ENCODE measurements at places on chromosomes 3 and 15. TPM values are rescaled to one million over a fixed set of nuclear protein-coding genes. Genes with fewer than 3 reads are reported as not detected.

- H3K27me3 ChIP-seq = no peaks in the 10 kb centered on the region
- no peaks in the 10 kb centered on the region for H3K4me1 ChIP-seq
- no peaks in the 10 kb centered on the region for H3K36me3 ChIP-seq
- peak overlapping the region; percentile 27 for H3K4me3 ChIP-seq
- H3K27ac ChIP-seq = peak overlapping the region; percentile 80
Observed at GRCh38 chr3:23762759-23763477, 42.8 kb upstream of the UBE2E1 start.

GRCh38 chr3:27985369-27986035, 255.9 kb upstream of the CMC1 start:
- H3K27ac ChIP-seq = no peak overlapping the region
- H3K4me3 ChIP-seq = no peak overlapping the region
- H3K4me1 ChIP-seq = no peaks in the 10 kb centered on the region

GOLGA8S gene
- total RNA-seq = not detected

DNA sequence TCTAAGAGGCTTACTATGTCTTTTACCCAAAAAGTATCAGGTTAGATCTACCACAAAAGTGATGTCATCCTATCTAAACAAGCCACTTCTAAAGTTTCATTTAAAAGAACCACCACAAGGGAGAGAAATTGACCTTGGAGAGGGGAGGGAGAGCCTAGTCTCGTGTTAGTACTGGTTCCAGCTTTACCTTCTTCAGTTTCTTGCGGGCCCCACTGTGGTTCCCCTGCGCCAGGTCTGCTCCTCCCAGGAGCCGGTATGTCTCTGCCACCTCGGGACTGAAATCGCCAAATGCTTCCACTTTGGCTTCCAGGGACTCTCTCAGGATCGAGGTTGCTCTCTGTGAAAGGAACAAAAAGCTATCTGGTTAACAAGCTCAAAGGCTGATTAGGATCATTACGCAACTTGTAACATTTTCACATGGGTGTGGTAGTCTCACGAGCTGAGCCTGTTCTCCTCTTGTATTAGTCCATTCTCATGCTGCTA, 51.1 kb downstream of the SYNM start:
- H3K36me3 ChIP-seq = no peaks in the 10 kb centered on the region
- no peak overlapping the region for H3K27ac ChIP-seq
- no peak overlapping the region for H3K4me3 ChIP-seq
- H3K4me1 ChIP-seq = no peaks in the 10 kb centered on the region

DNA sequence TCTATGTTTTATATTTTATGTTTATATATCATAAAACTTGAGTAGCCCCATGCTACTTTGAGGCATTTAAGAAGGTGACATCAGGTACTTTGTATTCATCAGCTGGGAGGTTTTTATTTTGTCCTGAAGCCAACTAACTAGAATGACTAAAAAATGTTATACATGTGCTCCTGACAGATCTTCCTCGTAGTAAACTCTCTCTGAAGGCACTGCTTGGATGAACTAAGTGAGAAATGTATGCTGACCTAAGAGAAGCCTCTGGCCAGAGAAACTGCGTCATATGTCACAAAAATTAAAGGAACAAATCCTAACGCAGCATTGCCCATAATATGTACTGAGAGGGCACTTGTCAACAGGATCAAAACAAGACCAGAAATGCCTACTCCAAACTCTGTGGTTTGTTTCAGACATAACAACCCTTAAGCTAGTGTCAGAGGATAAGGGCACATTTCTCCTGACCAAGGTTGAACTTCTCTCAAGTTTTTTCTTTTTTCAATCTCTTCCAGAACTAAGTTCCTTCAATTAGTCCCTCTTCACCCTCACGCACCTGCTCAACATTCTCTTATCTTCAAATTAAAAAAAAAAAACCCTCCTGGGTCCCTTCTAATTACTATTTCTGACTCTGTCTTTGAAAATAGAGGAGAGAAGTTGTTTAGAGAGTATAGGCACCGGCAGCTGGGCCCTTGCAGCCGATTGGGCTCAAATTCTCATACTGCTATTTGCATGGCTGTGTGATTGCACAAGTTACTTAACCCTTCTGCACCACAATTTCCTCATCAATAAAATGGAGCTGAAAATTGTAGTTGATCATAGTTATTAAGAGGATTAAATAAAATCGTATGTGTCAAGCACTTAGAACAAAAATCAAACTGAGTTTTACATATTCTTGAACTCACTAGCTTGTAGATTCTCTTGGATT, 159.0 kb downstream of the FRMD5 start:
- H3K4me1 ChIP-seq = no peaks in the 10 kb centered on the region
- no peak overlapping the region for H3K27ac ChIP-seq
- no peak overlapping the region for H3K4me3 ChIP-seq
- no peaks in the 10 kb centered on the region for H3K27me3 ChIP-seq
- H3K36me3 ChIP-seq = no peaks in the 10 kb centered on the region

DNA sequence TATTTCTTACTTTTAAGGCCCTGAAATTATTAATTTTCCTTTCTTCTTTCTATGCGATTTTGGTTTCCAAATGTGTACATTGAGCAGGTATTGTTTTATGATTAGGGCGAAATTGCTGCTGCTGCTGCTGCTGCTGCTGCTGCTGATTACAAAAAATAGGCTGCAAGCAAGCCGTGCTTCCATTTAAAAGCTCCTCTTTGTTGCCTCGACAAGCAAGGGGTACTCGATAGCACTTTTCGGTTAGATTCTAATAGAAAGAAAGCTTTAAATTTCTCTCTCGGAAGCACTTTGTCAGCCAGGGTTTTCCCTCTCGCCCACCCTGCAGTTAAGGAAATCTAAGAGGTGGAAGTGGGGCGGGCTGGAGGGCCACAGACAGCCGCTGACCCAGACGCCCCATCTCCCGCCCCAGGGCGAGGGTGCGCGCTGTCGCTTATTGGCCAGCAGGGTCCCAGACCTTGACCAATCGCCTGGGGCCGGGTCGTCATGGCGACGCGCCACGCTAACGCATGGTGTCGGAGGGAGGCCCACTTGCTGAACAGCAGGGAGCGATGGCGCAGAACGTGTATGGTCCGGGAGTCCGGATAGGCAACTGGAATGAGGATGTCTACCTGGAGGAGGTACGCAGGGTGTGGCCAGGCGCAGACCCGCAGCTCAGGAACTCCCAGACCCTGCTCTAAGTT, at the start of gene CFAP161:
CFAP161 (plus strand) TSS at position 489 of the 680 bp plus-strand sequence; CDS start at position 549, 60 bp downstream.
- H3K27me3 ChIP-seq = no peaks in the 10 kb centered on the region
- H3K4me3 ChIP-seq = peak within 1 kb of the TSS; percentile 31
- no peak within 1 kb of the TSS for H3K27ac ChIP-seq
- no peaks in the 10 kb centered on the region for H3K4me1 ChIP-seq
- peak; percentile 79 for DNase-seq
- no peaks in the 10 kb centered on the region for H3K36me3 ChIP-seq

GRCh38 chr3:56868706-56869105, 67.0 kb upstream of the ARHGEF3 start:
- no peaks in the 10 kb centered on the region for H3K36me3 ChIP-seq
- no peak overlapping the region for H3K4me3 ChIP-seq
- no peak for DNase-seq
- H3K4me1 ChIP-seq = no peaks in the 10 kb centered on the region
- H3K27ac ChIP-seq = no peak overlapping the region
- no peaks in the 10 kb centered on the region for H3K27me3 ChIP-seq

DNA sequence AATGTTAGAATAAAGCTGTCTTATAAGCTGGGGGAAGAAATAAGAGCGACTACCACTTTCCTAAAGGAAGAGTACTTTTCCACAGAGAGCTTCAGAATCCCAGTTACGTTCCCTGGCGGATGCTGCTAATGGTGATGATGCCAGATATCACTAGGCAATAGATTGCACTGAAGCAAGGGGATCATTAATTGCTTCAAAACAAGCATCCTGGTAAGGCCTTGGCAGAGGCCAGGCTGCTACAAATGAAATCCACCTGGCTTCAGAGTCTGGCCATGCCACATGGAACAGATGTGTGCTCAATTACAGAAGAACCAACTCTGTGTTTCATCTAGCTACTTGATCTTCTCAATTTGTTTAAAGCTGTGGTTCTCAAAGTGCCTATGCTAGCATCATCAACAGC, 129.2 kb upstream of the IL12A start:
- no peaks in the 10 kb centered on the region for H3K36me3 ChIP-seq
- no peaks in the 10 kb centered on the region for H3K4me1 ChIP-seq
- no peak overlapping the region for H3K27ac ChIP-seq

APPL1 gene
- 66.1 TPM for total RNA-seq

- H3K27ac ChIP-seq = no peak overlapping the region
- H3K36me3 ChIP-seq = no peaks in the 10 kb centered on the region
Observed at GRCh38 chr3:181689546-181689945, 22.2 kb upstream of the SOX2 start.

GRCh38 chr3:158712443-158712842, 19.8 kb downstream of the RARRES1 start:
- peaks cover 3% of the 10 kb centered on the region for H3K4me1 ChIP-seq
- peak overlapping the region; percentile 5 for H3K27ac ChIP-seq
- no peaks in the 10 kb centered on the region for H3K36me3 ChIP-seq
- H3K4me3 ChIP-seq = no peak overlapping the region

- no peak overlapping the region for H3K4me3 ChIP-seq
- no peak overlapping the region for H3K27ac ChIP-seq
- H3K27me3 ChIP-seq = no peaks in the 10 kb centered on the region
- no peak for DNase-seq
- H3K36me3 ChIP-seq = no peaks in the 10 kb centered on the region
- no peaks in the 10 kb centered on the region for H3K4me1 ChIP-seq
Observed at GRCh38 chr15:58141894-58142293, 3.7 kb downstream of the AQP9 start.

DNA sequence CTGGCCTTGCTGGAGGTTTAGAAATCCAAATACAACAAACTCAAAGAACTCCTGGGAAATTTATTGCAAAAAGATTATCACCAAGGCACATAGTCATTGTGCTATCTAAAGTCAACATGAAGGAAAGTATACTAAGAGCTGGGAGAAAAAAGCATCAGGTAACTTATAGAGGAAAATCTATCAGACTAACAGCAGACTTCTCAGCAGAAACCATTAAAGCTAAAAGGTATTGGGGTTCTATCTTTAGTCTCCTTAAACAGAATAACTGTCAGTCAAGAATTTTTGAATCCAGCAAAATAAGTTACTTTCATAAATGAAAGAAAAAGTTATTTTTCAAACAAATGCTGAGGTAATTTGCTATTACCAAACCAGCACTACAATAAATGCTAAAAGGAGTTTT, 8.0 kb downstream of the OR5K3 start:
- H3K4me3 ChIP-seq = no peak overlapping the region
- DNase-seq = no peak
- no peaks in the 10 kb centered on the region for H3K36me3 ChIP-seq
- H3K27ac ChIP-seq = no peak overlapping the region

- H3K27ac ChIP-seq = no peak overlapping the region
- DNase-seq = peak; percentile 36
- no peak overlapping the region for H3K4me3 ChIP-seq
- no peaks in the 10 kb centered on the region for H3K4me1 ChIP-seq
- no peaks in the 10 kb centered on the region for H3K36me3 ChIP-seq
Observed at GRCh38 chr3:197181741-197182140, 116.7 kb downstream of the DLG1 start.

NR2E3 gene
- total RNA-seq = not detected

- H3K36me3 ChIP-seq = no peaks in the 10 kb centered on the region
- H3K27ac ChIP-seq = no peak overlapping the region
- peak overlapping the region; percentile 49 for H3K4me3 ChIP-seq
Observed at GRCh38 chr3:197828-198491, 1.4 kb downstream of the CHL1 start.

GRCh38 chr3:41920406-41920965, 41.4 kb downstream of the ULK4 start:
- DNase-seq = no peak
- H3K4me3 ChIP-seq = no peak overlapping the region
- H3K4me1 ChIP-seq = no peaks in the 10 kb centered on the region
- no peak overlapping the region for H3K27ac ChIP-seq
- H3K36me3 ChIP-seq = no peaks in the 10 kb centered on the region

GRCh38 chr3:182516597-182517336, 276.5 kb upstream of the ATP11B start:
- no peaks in the 10 kb centered on the region for H3K36me3 ChIP-seq
- no peak overlapping the region for H3K4me3 ChIP-seq

DNA sequence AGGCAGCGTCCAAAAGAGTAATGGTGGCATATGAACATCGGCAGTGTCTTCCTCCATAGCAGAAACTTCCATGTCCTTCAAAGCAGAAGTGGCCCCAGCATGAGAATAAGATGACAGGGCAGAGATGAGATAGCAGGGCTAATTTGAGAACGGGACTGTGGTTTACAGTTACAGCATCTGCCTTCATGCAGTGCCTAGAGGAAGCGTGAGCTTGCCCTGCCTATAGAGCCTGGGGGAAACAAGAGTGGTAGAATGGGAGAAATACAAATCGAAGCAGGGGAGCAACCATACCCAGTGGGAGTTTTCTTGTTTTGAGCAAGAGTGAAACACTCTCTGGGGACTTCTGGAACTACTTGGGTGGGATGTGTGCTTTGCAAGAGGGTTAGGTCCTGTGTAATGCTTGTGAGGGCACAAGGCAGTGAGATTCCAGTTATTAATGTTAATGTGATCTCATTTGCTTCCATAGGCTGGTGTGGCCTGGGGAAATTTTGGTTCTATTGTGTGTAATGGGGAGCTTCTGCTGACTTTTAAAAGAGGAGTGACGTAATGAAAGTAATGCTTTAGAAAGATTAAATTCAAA, 616.9 kb downstream of the ZIC1 start:
- H3K4me1 ChIP-seq = no peaks in the 10 kb centered on the region
- H3K4me3 ChIP-seq = no peak overlapping the region
- H3K36me3 ChIP-seq = no peaks in the 10 kb centered on the region
- DNase-seq = no peak
- no peaks in the 10 kb centered on the region for H3K27me3 ChIP-seq
- no peak overlapping the region for H3K27ac ChIP-seq

TNFAIP8L3 gene
- 40.5 TPM for total RNA-seq

TMEM158 gene
- 10.4 TPM for total RNA-seq

DNA sequence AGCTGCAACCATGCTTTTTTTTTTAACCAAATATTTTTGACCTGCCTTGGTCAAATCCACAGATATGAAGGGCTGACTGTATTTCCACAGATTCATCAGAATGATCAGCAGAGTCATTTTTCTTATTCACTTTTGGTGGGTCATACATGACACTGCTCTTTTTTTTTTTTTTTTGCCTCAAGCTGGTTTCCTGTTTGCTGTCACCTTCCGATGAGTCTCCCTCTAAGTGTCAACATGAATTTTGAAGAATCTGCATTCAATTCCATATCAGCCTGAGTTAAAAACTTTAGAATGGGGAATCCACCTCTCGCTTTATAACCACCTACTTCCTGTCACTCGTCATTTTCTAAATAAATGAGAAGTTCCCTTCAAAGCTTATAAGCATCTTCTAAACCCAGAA, 2.2 kb upstream of the SLC12A8 start:
- H3K27ac ChIP-seq = no peak overlapping the region
- no peak overlapping the region for H3K4me3 ChIP-seq
- peaks cover 8% of the 10 kb centered on the region for H3K27me3 ChIP-seq
- H3K4me1 ChIP-seq = peaks cover 9% of the 10 kb centered on the region

ROPN1 gene
- not detected for total RNA-seq

GRCh38 chr3:81788610-81789009, 27.2 kb upstream of the GBE1 start:
- H3K4me1 ChIP-seq = no peaks in the 10 kb centered on the region
- no peaks in the 10 kb centered on the region for H3K27me3 ChIP-seq
- DNase-seq = no peak
- H3K4me3 ChIP-seq = no peak overlapping the region

CPEB1 gene
- 14.1 TPM for total RNA-seq

All from uterus (tissue), 4 donors.